ENCODE measurements at places on chromosomes 7 and 10. TPM values are rescaled to one million over a fixed set of nuclear protein-coding genes. Genes with fewer than 3 reads are reported as not detected.

- DNase-seq = no peak
- H3K4me3 ChIP-seq = no peak overlapping the region
- H3K27ac ChIP-seq = no peak overlapping the region
- H3K36me3 ChIP-seq = no peaks in the 10 kb centered on the region
Measured at GRCh38 chr7:69698109-69698825, 100.0 kb downstream of the AUTS2 start.

DNA sequence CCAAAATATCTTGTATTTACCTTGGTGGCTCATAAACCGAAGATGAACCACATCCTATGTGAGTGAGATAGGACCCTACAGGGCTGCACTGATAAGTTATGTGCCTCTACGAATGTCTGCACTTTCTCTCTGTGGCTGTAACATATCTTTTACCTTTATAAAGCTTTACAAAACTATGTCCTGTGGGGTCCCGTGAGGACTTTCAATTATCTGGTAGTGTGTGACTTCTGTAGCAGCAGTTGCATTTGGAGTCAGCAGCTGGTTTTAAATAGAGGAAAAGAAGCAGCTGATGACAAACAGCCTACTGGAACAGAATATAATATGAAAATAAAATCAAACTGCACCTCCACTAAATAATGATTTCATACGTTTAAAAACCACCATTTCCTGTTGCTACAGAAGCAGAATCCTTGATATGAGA, 222.4 kb upstream of the GNAI1 start:
- no peak overlapping the region for H3K4me3 ChIP-seq
- no peaks in the 10 kb centered on the region for H3K36me3 ChIP-seq
- no peak for DNase-seq
- H3K27me3 ChIP-seq = no peaks in the 10 kb centered on the region
- no peak overlapping the region for H3K27ac ChIP-seq

GRCh38 chr10:124732931-124733570, 11.1 kb downstream of the FAM53B start:
- no peaks in the 10 kb centered on the region for H3K36me3 ChIP-seq
- H3K4me1 ChIP-seq = peaks cover 11% of the 10 kb centered on the region
- H3K27me3 ChIP-seq = no peaks in the 10 kb centered on the region
- DNase-seq = no peak
- H3K4me3 ChIP-seq = no peak overlapping the region

DNA sequence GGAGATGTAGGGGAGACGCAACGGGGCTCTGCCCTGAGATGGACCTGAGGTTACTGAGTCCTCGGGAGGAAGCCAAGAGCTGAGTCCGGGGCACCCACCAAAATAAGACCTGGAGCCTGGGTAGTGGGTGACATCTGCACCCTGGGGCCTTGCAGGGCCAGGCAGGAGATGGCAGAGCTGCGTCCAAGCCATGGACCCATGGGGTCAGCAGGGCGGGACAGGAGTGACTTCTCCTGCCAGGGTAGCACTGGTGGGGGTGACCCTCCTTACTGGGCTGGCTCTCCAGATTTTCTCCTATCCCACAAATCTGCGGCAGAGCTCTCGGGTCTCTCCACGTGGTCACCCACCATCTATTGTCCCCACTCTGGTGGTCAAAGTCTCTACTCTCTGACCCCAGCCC, 2.1 kb downstream of the GHRHR start:
- no peak overlapping the region for H3K27ac ChIP-seq
- H3K4me1 ChIP-seq = no peaks in the 10 kb centered on the region
- no peak overlapping the region for H3K4me3 ChIP-seq
- no peak for DNase-seq
- peaks cover 27% of the 10 kb centered on the region for H3K27me3 ChIP-seq
- H3K36me3 ChIP-seq = no peaks in the 10 kb centered on the region

GRCh38 chr10:131859341-131860020, 41.3 kb upstream of the PPP2R2D start:
- no peaks in the 10 kb centered on the region for H3K4me1 ChIP-seq
- no peak overlapping the region for H3K27ac ChIP-seq
- peaks cover 46% of the 10 kb centered on the region for H3K27me3 ChIP-seq
- H3K4me3 ChIP-seq = no peak overlapping the region

DNA sequence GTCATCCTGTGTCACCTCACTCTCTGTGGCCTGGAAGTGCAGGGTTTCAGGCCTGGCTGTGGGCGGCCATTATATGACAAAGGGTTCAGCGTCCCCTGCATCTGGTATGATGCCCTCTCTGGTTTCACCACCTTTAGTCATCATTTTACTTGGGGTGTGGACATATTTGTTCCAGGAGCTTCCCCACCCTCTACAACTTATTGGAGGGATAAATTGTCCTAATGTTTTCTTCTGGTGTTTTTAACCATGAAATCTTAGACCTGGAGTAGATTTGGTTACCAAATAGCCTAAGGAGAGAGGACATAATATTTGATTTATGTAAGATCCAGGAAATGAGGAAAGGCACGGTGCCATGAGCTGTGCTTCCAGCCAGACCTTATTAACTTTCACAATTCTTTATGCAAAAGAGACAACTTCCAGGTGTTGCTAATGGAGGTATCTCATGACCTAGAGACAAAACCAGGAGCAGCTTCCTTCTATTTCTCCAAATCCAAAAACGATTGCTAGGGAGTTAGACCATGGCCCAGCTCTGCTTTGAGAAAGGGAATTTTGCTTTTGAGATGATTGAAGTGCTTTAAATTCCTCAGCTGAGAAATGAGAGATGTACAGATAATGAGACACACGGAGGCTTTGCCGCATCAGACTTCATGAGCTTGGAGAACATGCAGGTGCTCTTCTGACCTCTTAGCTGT, 20.9 kb downstream of the WBP1L start:
- DNase-seq = peak; percentile 12
- peak overlapping the region; percentile 34 for H3K27ac ChIP-seq
- H3K4me3 ChIP-seq = no peak overlapping the region
- H3K4me1 ChIP-seq = peaks cover 16% of the 10 kb centered on the region

- DNase-seq = peak; percentile 51
- no peak overlapping the region for H3K4me3 ChIP-seq
- H3K27ac ChIP-seq = no peak overlapping the region
- no peaks in the 10 kb centered on the region for H3K4me1 ChIP-seq
- H3K36me3 ChIP-seq = no peaks in the 10 kb centered on the region
Measured at GRCh38 chr7:85851571-85852193, 664.8 kb upstream of the SEMA3D start.

- H3K27me3 ChIP-seq = no peaks in the 10 kb centered on the region
- peaks cover 37% of the 10 kb centered on the region for H3K4me1 ChIP-seq
- peak; percentile 89 for DNase-seq
- no peak overlapping the region for H3K4me3 ChIP-seq
Measured at GRCh38 chr10:74021248-74022055, 23.5 kb downstream of the VCL start.

DNA sequence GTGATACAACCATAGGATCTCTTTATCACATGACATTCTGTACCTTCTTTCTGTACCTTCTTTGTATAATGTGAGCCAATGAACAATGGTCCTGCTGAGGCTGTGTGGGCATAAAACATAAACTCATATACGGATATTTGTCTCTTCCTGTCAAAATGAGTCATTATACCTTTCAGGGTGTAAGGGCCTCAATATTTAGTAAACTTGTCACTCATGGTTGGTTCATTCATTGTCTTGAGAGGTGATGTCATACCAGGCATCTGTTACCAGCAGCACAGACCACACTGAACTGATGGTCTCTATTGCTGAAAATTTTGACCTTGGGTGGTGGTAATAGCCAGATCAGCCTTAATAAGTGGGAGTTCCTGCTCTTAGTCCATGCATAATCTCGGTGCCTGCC, 287.6 kb upstream of the TPK1 start:
- H3K4me1 ChIP-seq = no peaks in the 10 kb centered on the region
- no peak overlapping the region for H3K27ac ChIP-seq
- H3K36me3 ChIP-seq = no peaks in the 10 kb centered on the region

DNA sequence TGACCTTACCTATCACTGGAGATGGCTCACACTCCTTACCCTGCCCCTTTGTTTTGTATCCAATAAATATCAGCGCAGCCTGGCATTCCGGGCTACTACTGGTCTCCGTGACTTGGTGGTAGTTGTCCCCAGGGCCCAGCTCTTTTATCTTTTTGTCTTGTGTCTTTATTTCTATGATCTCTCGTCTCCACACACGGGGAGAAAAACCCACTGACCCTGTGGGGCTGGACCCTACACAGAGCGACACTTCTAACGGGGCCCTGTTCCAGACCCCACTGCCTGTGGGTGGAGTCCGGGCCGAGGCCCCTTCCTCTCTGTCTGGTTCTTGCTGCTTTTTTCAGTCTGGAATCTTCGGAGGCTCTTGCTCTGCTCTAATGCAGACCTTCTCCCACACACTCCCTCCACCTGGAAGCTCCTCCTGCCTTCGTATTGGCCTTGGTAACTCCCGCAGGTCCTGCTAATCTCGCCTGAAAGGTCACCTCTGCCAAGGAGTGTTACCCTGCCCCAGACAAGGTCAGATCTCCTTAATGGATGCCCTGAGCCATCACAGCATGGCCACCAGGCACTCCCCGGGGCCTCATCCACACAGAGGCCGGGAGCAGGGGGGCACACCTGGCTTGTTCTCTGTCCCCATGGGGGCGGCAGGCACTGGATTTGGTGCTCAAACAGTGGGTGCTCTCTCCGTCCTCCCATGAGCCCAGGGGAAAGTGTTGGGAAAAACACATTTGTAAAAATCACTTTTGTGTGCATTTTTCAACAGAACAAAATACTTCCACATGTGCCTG, 531.7 kb downstream of the PTPRN2 start:
- no peak overlapping the region for H3K27ac ChIP-seq
- no peaks in the 10 kb centered on the region for H3K36me3 ChIP-seq
- no peak overlapping the region for H3K4me3 ChIP-seq
- H3K4me1 ChIP-seq = no peaks in the 10 kb centered on the region
- H3K27me3 ChIP-seq = peaks cover 4% of the 10 kb centered on the region

ZNF239 gene
- 9.7 TPM for total RNA-seq

COMMD3 gene
- 86.6 TPM for total RNA-seq

MYH16 gene
- total RNA-seq = 4.7 TPM

OPN4 gene
- total RNA-seq = not detected

PRLHR gene
- not detected for total RNA-seq

FAM241B gene
- total RNA-seq = 37.5 TPM

SPDYE9 gene
- not detected for total RNA-seq

SLC13A1 gene
- not detected for total RNA-seq

TMEM139 gene
- total RNA-seq = 5.2 TPM
